ENCODE measurements at places on chromosomes 7 and 10.

GRCh38 chr10:61262486-61263261, 190.5 kb downstream of the TMEM26 start:
- DNase-seq = no peak

GRCh38 chr7:157621131-157621681, 284.4 kb downstream of the DNAJB6 start:
- DNase-seq = no peak

GRCh38 chr7:129751916-129752315, 140.4 kb downstream of the NRF1 start:
- DNase-seq = no peak

GRCh38 chr10:86300931-86301830, 65.4 kb downstream of the GRID1 start:
- no peak for DNase-seq

DNA sequence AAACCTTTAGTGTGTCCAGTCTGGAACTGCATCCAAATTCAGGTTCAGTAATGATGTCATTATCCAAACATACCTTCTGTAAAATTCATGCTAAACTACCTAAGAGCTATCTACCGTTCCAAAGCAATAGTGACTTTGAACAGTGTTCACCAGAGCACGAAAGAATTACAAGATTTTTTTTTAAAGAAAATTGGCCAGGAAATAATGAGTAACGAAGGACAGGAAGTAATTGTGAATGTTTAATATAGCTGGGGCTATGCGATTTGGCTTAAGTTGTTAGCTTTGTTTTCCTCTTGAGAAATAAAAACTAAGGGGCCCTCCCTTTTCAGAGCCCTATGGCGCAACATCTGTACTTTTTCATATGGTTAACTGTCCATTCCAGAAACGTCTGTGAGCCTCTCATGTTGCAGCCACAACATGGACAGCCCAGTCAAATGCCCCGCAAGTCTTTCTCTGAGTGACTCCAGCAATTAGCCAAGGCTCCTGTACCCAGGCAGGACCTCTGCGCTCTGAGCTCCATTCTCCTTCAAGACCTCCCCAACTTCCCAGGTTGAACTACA, 694 bp upstream of the FAS start:
- DNase-seq = no peak

DNA sequence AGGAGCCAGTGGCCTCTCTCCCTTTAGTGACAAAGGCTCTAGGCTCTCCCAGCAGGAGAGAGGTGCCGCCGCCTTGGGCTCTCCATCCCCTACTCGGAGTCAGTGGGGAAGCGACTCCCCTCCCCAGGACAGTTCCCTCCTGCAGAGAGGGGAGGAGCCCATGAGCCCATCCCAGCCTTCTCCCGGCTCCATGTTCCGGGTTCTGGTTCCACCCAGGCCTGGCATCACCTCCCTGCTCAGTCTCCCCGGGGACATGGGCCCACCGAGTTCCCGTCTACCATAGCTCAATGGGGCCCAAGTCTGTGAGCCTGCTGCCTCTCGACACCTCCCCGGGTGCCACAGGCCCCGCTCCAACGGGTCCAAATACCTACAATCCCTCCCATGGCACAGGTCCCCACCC, 66.5 kb upstream of the DNAAF5 start:
- no peak for DNase-seq

GRCh38 chr10:118020365-118020764, 26.4 kb downstream of the RAB11FIP2 start:
- no peak for DNase-seq

GRCh38 chr7:121020249-121020988, 31.9 kb downstream of the CPED1 start:
- no peak for DNase-seq

GRCh38 chr7:40604601-40605438, 470.0 kb downstream of the SUGCT start:
- DNase-seq = peak; percentile 37

- DNase-seq = no peak
Measured at GRCh38 chr10:62636825-62637248, 167.7 kb upstream of the ADO start.

DNA sequence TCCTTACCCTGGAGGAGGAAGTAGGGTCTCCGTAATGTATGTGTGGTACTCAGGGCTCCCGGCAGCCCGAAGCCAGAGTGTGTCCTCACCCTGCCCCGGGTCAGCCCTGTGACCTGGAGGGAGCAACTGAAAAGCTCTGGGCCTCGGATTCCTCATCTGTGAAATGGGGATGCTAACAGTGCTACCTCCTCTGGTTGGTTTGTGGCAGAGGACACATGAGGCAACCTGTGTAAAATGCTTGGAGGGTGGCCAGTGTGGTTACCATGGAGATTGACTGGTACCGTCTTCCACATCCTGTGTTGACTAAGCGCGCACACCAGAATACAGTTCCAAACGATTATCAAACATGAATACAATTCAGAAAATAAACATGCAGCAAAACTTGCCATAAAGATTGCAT, 163.8 kb upstream of the KLF6 start:
- DNase-seq = peak; percentile 68

DNA sequence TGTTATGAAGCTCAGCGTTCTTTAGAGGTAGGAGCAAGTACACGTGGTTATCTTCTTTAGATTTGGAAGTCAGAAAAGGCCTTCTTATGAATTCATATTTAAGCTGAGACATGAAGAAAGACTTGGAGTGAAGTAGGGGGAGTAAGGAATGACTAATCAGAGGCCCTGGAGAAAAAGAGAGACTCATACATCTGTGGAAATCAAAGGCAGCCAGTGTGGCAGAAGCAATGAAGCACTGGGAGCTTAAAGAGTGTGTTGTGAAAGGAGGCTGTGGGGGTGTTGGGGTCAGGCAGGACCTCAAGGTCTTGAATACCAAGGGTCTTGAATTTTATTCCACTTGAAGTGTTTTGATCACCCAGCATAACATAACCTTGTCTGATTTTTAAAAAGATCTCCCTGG, 35.7 kb upstream of the FGL2 start:
- no peak for DNase-seq

DNA sequence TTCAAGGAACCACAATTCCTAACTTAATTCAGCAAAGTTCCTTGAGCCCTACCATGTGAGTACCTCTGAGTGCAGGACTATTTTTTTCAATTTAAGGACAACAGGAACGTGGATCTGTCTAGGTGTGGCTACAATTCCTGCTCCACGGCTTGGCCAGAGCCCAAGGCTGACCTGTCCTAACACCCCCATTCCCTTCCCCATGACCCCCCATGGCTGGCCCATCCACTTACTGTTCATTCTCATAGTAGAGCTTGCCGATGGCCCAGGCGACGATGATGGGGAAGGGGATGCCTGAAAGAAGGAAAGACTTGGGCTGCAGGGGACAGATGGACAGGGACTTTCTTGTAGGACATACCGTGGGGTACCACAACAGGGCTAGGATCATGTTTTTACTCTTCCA, 20.3 kb downstream of the CRHR2 start:
- no peak for DNase-seq

DNA sequence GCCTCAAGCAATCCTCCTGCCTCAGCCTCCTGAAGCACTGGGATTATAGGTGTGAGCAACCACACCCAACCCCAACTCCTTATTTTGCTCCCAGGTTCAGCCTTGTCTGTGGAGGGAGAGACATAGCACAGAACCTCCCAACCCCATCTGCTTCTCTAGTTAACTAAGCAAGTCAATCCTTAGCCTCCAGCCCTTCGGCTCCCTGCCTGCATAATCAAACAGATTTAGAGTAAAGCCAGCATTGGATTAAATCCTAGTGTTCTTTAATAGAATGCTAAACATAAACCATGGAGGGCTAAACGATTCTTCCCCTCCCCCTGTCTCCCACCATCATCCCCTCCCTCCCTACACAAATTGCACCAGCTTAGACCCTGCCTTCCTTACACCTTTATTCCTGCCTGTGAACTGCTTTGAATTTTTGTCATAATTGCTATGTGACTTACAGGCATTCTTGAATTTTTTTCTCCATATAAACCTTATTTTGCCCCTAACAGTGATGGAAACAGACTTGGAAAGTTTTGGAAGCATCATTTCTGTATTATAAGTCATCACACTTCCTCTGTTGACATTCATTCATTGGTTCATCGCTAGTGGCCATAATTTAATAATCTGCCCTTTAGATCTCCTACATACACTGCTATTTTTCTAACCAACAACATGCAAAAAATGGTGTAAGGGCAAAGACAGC, 72.6 kb upstream of the TOMM7 start:
- no peak for DNase-seq

GRCh38 chr10:83538047-83538446, 601.3 kb upstream of the GHITM start:
- DNase-seq = no peak

GRCh38 chr7:80711531-80711930, 73.1 kb downstream of the CD36 start:
- DNase-seq = no peak

GRCh38 chr10:1476455-1476803, 260.9 kb downstream of the ADARB2 start:
- no peak for DNase-seq

Measured in stimulated activated naive CD8-positive, alpha-beta T cell treated with anti-CD3 and anti-CD28 coated beads, Interleukin-15, Interleukin-2, amounts not matched to agents 100 U/mL and 50 U/mL, for 24 hours (primary cell).